ENCODE measurements at places on chromosomes 1 and 21.

- no peak for DNase-seq
Measured at GRCh38 chr21:17828223-17828622, 9.1 kb upstream of the C21orf91 start.

GRCh38 chr1:182709225-182709764 lies 24.9 kb upstream of the RGS8 start:
- no peak for DNase-seq

DNA sequence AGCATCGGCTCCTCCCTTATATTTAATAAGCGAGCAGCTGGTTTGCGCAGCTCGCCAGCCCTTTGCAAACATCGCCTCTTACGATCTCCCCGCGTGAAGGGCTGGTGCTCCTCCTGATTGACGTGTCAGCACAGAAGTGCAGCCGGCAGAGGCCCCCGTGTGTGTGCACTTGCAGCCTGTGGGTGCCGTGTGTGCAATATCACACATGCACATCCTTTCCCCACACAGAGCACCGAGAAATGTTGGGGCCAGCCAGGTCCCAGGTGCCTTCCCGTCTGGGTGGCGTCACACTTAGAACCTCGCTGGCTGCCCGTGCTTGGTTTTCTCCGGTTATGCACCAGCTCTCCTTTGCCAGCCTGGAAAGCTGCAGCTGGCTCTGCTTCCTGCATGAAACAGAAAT lies 126.6 kb upstream of the AJAP1 start:
- DNase-seq, result no peak

DNA sequence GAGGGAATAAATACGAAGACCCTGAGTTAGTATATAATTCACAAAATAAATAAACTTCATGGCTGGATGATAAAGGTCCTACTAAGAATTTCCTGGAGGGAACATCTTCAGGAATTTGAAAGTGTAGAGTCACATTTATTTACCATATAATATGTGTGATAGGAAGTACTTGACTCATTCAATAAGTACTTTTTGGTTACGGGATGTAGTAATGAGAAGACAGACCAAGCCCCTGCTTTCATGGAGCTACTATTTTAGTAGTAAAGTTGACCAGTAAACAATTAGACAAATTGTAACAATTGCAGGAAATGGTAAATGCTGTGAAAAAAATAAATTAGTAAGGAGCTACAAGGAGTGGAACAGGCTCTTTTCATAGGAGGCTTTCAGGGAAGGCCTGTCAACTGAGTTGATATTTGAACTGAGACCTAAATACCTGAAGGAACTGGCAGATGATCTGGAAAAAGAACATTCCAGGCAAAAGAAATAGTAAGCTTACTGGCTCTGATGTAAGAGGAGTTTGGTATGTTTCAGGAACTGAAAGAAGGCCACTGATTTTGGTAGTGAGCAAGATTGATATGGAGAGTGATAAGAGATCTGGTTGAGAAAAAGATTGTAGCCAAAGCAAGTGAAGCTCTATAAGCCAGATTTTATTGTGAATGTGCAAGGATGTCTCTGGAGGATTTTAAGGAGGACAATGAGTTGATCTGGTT lies 36.2 kb downstream of the CAMSAP2 start:
- DNase-seq, result peak; percentile 58

- DNase-seq, result no peak
Measured at GRCh38 chr1:201025571-201026002, 2.1 kb upstream of the KIF21B start.

- peak; percentile 34 for DNase-seq
Measured at GRCh38 chr1:183575606-183576005, 14.7 kb downstream of the NCF2 start.

DNA sequence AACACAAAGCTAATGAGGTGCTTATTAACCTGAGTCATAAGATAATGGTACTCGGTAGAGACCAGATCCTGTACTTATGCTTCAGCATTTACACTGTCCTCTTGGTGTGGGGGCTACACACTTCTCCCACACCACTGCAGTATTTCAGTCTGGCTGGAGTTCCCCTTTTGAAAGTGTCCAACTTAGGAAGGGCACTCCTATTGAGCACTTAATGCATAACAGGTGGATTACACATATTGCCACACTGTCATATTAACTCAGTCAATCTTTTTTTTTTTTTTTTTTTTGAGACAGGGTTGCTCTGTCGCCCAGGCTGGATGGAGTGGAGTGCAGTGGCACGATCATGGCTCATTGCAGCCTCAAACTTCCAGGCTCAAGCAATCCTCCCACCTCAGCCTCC lies 1.5 kb downstream of the GPATCH4 start:
- DNase-seq, result no peak

- peak; percentile 31 for DNase-seq
Measured at GRCh38 chr21:43973634-43973955, 38.5 kb upstream of the TRAPPC10 start.

DNA sequence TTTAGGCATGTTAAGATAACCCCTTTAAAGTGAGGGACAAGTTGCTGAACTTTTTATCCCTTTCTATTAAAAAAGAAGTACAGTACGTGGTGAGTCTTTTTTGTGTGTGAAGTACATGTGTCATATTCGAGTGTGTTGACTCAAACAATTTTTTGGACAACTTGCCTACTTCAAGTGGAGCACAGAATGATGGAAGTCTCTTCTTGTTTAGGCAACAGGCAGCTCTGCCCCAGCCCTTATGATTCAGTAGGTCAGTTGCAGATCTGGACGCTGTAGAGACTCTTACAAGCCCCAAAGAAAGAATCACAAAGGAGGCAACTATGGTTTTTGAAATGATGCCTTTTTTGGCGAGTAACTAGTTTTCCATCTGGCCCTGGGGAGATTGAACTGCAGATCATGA lies 14.4 kb upstream of the ZFP69B start:
- no peak for DNase-seq

DNA sequence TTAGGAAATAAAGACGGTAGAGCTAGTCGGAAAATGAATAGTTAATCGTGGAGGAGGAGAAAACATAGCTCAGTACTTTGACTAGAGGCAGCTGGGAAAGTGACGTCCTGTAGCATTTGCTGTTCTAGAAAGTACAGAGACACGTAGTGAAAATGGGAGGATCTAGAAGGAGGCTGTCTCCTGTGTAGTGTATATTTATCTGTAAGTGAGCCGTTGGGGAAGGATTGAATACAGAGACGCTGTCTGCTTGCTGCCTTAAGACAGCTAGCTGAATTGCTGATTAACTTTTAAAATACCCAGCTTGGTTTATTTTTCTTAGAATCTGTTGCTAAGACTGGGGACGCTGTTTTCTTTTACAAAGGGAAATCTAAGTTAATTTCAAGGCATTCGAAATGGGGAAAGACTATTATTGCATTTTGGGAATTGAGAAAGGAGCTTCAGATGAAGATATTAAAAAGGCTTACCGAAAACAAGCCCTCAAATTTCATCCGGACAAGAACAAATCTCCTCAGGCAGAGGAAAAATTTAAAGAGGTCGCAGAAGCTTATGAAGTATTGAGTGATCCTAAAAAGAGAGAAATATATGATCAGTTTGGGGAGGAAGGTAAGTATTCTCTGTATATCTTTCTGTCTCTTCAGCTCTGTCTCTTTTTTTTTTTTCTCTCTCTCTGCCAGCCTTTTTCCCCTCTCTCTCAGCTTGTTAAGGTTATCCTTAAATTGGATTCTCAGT lies at the start of gene DNAJB4:
Gene DNAJB4 (plus strand): TSS at position 221 of the 729 bp plus-strand sequence. CDS start 172 bp downstream, at position 393.
- peak; percentile 100 for DNase-seq

GRCh38 chr1:37153116-37154100 lies 119.1 kb upstream of the GRIK3 start:
- DNase-seq, result no peak

- DNase-seq, result no peak
Measured at GRCh38 chr1:176448340-176448739, 14.6 kb upstream of the PAPPA2 start.

GRCh38 chr1:76871355-76871974 lies 4.2 kb downstream of the ST6GALNAC5 start:
- DNase-seq, result no peak

DNA sequence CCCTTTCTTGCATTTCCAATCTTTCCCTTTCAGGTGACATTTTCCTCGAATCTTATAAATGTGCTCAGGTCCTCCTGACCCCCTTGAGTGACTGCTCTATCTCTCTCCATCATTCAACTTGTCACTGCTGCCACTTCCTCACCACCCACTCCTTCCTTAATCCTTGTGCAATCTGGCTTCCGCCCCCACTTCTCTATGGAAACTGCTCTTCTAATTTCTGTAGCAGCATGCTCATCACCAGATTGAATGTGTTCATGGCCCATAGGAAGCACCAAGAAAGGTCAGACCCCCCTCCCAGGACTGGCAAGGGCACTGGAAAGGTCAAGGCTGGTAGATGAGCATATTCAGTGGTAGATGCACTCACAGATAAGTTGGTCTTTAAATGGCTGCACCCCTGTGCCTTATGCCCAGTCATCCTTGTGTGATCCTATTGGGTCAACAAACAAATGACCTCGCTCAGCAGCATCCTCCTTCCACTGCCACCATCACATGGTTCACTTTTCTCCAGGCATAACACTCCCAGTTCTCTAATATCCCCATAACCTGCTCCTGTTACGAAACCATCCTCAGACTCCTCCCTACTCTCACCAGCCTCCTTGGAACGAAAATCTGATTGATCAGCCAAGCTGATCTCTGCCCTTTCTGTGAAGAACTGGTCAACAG lies 288.5 kb upstream of the POU3F1 start:
- DNase-seq, result no peak

DNA sequence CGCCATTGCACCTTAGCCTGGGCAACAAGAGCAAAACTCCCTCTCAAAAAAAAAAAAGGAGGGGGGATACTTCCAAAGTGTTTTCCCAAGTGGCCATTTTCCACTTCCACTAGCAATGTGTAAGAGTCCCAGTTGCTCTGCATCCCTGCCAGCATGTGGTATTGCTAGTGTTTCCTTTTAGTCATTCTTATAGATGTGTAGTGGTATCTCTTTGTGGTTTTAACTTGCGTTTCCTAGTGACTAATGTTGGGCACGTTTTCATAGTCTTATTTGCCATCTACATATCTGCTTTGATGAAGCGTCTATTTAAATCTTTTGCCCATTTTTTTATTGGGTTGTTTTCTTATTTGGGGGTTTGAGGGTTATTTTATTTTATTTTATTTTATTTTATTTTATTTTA lies 31.1 kb downstream of the INAVA start:
- no peak for DNase-seq

GRCh38 chr1:153936011-153936802 lies 10.3 kb downstream of the DENND4B start:
- DNase-seq, result no peak

DNA sequence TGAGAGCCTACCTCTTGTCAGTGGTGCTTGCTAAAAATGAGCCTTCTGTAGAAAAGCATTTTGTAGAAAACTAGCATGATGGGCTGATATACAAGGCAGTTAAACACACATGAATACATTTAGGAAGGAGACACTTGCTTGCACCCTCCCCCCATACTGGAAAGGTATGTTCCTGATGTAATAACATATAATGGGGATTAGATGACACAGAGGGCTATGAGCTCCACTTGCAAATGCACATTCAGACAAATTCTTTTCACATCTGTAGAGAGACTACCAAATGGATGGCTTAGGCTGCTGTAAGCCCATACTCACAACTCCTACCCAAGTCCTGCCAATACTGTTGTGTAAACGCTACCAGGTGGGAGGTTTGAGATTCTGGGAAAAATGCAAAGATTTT lies 634.0 kb downstream of the SMYD3 start:
- no peak for DNase-seq

- DNase-seq, result no peak
Measured at GRCh38 chr1:55055084-55055882, 15.9 kb downstream of the PCSK9 start.

DNA sequence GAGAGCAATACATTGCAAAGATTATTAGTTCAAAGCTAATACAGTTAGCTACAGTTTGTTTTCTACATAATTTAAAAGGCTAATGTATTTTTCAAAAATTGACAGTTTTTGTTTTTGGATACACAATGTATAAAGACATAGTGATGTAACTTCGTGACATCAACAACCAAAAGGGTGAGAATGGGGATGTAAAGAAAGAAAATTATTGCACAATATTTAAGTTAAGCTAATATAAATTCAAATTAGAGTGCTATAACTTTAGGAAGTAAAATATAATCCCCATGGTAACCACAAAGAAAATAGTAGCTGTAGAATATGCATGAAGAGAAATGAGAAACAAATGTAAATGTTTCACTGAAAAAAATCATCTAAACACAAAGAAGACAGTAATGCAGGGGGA lies 334.4 kb upstream of the DEPDC1 start:
- no peak for DNase-seq

DNA sequence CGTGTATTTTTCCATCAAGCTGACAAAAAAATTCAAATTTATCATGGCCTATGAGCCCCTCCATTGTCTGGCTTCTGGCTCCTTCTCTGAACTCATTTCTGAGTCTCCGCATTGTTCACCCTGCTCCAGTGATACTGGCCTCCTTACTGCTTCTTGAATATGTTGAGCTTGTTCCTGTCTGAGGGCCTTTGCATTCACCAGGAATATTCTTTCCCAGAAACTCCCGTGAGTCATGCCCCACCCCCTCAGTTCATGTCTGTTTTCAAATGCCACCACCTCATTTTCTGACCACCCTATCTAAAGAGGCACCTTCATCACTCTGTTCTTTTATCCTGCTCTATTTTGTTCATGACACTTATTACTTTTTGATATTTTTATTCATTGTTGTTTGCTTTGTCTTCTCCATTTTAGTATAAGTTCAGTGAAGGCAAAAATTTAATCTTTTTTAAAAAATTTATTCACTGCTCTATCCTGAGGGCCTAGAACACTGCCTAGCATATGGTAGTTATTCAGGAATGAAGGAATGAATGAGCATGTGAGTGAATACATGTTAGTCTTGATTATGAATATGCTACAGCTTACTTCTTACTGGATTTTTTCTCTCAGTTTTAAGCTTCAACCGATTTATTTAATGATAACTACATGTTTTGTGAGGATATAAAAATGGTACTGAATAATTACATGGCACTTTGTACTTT lies 140.4 kb upstream of the C1orf105 start:
- no peak for DNase-seq

DNA sequence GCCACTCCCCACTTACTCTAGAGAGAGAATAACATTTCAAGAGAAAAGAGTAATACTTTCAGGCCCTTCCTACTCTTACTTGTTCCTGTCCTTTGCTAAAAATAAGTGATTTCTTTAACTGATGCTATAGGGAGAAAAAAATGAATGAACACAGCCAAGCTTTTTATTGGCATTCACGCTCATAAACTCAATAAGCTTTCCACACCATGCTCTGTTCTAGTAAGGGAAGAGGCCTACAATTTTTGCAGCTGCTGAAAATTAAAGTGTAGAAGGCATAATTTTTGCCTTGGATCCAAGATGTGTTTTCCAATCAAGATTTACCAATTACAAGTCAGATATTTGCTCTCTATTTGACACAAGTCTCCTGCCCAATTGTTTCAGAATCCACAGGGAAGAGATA lies 188.1 kb upstream of the RGS18 start:
- peak; percentile 86 for DNase-seq

DNA sequence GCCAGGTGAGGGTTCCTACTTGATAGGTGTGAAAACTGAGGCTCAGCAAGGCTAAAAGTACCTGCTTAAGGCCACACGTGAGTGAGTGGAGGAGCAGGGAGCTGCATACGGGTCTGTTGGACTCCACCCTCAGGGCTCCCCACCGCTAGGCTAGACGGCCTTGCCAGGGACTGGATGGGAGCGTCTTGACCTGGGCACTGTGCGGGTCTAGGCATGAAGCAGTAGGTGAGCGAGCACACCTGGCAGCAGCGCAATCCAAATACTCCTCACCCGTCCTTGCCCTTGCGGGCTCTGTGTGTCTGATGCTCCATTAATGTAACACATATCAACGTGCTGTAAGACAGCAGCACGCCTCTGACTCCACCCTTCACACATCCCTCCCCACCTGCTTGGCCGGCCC lies 94.0 kb downstream of the LACTBL1 start:
- no peak for DNase-seq
